Stimulated activated CD4-positive, alpha-beta T cell treated with anti-CD3 and anti-CD28 coated beads, Interleukin-4, amount 100 ng/mL, for 48 hours (primary cell): ENCODE measurements at places on chromosomes 2 and 18.

DNA sequence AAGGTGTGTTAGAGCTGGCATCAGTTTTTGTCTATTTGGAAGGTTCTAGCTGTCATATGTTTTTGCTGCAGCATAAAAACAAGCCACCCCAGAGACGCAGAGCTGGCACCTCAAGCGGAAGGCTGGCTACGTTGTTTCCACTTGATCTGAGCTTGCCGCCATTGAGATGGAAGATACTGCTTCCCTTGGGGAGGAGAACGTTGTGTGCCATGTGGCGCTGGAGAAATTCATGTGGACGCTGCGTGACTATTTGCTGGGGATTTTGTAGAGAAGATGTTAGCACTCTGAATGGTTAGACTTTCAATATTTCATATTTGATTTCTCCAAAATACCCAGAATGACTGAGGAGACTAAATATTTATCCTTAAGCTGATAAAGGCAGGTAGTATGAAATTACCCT, 216.2 kb upstream of the ST6GAL2 start:
- DNase-seq, result no peak

- no peak for DNase-seq
Observed at GRCh38 chr2:111005307-111005706, 115.4 kb upstream of the BCL2L11 start.

DNA sequence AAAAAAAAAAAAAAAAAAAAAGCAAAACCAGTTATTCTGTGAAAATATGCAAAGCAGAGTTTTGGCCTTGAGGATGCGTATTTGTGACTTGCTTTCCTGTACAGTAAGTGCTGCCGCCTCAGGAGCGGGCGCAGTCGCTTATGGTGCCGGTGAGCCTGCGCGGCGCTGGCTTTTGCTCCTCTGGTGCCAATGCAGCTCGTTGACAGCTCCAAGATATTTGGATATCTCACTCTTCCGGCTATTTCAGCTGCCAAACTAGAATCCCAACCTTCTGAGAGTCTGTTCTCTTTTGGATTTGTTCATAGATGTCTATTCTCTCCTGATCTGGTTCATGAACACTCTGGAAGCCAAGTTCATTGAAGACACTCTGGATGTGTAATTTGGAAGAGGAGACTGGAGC, 184.1 kb downstream of the AGAP1 start:
- no peak for DNase-seq

DNA sequence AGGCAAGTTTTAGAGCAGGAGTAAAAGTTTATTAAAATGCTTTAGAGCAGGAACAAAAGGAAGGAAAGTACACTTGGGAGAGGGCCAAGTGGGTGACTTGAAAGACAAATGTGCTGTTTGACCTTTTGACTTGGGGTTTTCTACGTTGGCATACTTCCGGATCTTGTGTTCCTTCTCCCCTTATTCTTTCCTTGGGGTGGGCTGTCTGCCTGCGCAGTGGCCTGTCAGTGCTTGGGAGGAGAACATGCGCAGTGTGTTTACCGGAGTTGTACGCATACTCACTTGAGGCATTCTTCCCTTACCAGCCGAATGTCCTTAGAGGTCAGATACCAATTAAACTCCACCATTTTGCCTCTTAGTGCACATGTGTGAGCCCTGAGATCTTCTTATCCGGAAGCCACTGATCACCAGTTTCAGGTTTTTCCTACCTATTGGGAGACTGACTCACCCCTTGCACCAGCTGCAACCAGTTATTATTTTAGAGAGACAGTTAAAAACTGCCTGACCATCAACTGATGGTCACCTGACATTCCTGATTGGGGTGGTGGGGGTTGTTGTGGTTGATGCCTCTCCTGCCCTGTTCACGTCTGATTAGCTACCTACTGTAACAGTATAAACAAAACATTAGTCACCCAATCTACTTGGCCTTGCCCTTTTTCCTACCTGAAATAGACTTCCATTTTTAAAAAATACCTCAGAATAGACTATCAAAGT, 67.5 kb downstream of the NYAP2 start:
- DNase-seq, result no peak
